Left ventricle myocardium inferior (tissue), 1 donor: ENCODE measurements at places on chromosomes 12 and 14.

DNA sequence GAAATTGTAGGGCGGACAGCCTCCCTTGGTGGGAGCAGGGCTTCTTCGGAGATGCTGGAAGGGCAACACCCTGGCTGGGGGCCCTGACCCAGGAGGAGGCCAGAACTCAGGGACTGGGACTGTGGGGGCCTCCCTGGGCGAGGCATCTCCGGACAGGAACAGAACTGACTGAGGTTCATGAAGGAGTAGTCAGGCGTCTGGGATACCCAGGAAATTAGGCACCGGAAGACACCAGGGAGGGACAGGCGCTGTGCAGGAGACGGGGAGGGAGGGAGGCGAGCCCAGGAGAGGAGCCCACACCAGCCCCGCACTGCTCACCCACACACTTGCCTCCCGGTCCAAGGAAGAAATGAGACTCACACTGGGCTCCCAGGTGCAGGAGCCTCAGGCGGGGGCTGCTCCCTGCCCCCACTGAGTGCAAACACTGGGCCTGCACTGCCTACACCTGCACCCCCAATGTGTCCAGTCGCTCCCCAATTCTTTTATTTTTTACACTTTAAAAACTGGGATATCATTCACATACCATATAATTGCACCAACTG, 262.6 kb upstream of the SFSWAP start:
- no peak for DNase-seq

DNA sequence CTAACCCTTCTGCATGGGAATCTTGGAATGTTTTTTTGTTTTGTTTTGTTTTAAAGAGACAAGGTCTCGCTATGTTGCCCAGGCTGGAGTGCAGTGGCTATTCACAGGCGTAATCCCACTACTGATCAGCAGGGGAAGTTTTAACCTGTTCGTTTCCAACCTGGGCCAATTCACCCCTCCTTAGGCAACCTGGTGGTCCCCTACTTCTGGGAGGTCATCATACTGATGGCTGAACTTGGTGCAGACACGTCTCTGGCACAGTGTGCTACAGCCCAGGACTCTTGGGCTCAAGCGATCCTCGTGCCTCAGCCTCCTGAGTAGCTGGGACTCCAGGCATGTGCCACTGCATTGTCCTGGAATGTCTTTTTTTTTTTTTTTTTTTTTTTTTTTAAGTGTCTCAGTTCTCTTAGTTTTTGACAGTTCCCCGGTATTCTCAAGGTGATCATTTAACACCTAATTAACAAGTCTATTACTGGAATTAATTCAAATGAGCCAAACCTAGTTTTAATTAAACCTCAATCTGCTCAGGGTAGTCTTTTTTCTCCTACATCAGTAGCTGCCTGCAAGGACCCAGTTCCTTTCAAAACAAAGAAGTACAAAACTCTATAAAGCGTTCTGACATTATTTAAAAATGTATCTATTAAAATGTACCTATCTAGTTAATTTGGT, 49.0 kb upstream of the ISM2 start:
- no peak for DNase-seq

DNA sequence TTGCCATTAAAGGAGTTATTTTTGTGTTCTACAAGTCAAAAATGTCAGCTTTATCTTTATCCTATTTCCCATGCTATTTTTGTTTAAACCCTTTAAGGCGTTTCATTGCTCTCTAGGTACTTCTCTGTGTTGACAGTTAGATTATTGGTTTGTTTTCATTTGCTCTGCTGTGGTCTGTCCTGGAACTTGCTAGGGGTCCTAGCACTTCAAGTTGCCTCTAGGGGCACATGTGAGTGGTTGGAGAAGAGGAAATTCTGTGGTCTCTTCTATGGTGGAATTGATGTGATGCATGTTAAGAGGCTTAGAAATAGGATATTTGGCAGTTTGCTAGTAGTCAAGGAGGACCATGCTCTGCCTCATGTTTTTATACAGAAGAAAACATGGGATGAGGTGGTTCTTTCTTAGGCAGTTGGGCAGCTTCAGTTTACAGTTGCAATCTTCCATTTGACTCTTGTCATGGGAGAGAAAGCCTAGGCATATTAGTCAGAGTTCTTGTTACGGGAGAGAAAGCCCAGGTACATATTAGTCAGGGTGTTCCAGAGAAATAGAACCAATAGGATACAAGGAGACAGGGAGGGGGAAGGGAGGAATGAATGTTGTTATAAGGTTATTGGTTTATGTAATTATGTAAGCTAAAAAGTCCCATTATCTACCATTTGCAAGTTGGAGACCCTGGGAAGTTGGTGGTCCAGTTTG, 14.4 kb downstream of the TTLL5 start:
- DNase-seq: no peak

DNA sequence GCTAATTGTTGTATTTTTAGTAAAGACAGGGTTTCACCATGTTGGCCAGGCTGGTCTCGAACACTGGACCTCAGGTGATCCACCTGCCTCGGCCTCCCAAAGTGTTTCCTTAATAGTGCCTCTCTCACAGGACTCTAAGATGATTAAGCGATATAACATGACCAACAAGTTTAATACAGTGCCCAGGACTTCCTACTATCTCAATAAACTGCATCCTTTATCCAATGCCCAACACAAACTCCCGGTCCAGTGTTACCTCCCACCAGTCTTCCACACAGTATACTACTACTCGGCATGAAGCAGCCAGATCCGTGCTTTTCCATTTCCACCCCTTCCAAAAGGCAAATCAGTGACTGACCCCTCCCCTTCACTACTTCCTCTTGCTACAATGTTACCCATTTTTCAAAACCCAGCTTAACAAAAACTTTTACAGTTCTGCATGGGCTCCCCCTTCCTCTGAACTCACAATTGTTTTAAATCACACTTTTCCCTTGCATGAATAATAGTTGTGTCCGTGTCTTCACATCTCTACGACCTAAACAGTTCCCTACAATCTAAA, 900 bp downstream of the NOP2 start:
- DNase-seq: no peak

GRCh38 chr12:52193532-52193931, 1.7 kb upstream of the KRT80 start:
- no peak for DNase-seq

DNA sequence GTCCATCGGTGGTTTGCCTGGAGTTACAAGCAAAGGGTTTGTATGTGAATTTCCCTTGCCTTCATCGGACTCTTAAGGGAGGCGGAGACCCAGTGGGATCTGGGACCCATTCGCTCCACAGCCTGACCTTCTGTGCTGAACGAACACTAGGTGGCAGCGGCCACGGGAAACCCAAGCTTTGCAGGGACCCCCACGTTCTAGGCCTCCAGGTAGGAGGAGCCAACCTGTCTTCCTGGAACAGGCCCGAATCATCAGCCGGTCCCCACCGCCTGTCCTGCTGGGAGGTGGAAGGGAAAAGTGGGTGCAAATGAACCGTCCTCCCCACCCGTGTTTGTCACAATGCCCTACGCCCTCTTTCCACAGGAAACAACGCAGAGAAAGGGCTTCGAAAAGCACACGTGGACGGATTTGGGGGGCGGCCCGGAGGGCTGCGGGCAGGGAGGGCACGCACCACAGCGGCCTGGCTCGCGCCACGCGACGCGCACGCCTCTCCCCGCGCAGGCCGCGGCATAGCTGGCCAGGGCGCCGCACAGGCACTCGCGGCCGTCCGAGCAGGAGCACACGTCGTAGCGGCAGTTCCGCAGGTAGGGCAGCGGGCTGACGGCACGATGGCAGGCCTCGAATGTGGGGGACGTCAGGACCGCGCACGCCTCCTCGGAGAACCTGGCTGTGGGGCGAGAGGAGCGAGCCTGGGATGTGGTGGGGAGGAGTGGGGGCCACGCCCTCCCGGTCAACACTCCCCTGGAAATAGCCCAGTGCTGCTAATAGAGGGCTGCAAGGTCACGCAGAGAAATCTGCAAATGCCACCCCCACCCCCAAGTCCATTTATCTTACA, 67.8 kb downstream of the VWF start:
- no peak for DNase-seq
